ENCODE measurements at places on chromosomes 6 and 20.

- no peak for DNase-seq
Observed at GRCh38 chr6:107616775-107617174, 126.9 kb downstream of the SOBP start.

GRCh38 chr6:158361961-158362669 lies 49.9 kb downstream of the TULP4 start:
- DNase-seq: no peak

DNA sequence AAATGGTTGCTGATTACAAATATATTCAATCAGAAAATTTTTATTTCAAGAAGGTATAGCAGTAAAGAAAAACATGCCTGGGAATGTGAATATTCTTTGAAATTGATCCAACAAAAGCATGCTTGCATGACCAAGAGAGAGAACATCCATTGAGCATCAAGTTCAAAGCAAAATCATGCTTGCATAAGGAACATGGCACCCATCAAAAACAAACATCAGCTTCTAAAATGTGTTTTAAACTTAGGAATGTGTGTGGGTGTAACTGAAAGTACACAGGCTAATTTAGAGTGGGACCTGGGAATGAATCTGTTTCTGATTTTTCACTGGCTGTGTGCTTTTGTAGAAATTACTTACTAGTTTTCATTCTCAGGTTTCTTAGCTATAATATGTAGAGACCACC lies 5.6 kb downstream of the SLC17A5 start:
- DNase-seq: no peak

- DNase-seq: no peak
Observed at GRCh38 chr6:10908228-10908627, 21.4 kb downstream of the SYCP2L start.

GRCh38 chr20:50151034-50151743 lies 2.3 kb downstream of the PEDS1 start:
- DNase-seq: peak; percentile 46

GRCh38 chr6:154234019-154234772 lies 122.4 kb downstream of the IPCEF1 start:
- DNase-seq: no peak

GRCh38 chr20:53891306-53891894 lies 179.0 kb downstream of the BCAS1 start:
- DNase-seq: peak; percentile 33

DNA sequence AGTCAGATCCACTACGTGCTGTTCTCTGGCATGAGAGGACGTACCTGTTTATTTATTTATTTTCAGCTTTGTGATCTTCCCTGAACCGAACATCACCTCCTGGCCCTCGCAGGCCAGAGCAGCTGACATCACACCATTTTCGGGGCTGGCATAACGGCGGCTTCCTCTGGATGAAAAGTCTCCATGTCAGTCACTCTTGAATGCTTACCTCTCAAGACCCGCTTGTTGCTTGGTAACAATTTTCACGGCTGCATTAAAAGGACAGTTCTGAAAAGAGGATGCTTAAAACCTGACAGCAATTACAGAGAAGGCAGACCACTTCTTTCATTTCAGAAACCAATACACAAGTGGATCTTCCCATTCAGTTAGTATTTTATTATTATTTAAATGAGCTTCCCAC lies 159.8 kb upstream of the CDH4 start:
- DNase-seq: no peak

DNA sequence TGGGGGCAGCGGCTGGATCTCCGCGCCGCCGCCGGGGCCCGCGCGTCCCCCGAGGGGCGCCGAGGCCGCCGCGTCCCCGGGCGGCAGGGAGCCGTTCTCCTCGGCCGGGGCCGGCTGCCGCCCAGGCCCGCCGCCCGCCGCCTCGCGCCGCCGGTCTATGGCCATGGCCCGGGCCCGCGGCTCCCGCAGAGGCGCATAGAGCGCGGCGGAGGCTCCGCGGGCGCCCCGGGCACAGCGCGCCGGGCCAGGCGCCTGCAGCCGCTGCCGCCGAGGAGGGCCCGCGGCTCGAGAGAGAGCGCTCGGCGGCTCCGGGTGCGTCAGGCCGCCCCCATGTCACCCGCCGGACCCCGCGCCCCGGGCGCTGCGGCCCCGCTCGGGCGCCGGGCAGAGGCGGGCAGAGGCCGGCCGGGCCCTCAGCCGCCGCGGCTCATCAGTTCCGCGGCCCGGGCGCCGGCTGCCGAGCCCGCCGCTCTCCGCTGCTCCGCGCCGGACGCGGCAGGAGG lies 404 bp downstream of the SLC22A23 start:
- no peak for DNase-seq

GRCh38 chr6:7200598-7201443 lies 93.1 kb downstream of the RREB1 start:
- no peak for DNase-seq

DNA sequence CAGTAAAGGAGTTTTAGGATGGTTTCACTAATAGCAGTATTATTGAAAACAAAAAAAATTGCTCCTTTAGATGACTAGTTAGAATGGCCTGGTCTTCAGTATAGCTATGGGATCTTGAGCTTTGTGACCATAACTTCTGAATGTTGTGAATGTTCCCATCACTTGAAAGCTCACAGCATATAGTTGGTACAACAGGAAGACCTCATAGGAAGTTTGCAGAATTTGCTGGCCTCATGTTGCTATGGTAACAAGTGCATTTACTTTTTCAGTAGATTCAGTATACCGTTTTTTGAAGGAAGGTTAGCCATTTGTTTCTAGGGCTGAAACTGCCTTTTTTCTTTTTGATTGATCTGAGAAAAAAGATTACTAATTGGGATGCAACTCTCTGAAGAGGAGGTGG lies 8.3 kb downstream of the PHF3 start:
- DNase-seq: peak; percentile 17

- DNase-seq: no peak
Observed at GRCh38 chr6:164897523-164898235, 411.7 kb downstream of the C6orf118 start.

- DNase-seq: no peak
Observed at GRCh38 chr6:97064578-97064977, 140.1 kb downstream of the KLHL32 start.

GRCh38 chr6:55034752-55035151 lies 139.6 kb upstream of the HCRTR2 start:
- DNase-seq: no peak

- DNase-seq: no peak
Observed at GRCh38 chr20:24079661-24080412, 91.3 kb upstream of the GGTLC1 start.

DNA sequence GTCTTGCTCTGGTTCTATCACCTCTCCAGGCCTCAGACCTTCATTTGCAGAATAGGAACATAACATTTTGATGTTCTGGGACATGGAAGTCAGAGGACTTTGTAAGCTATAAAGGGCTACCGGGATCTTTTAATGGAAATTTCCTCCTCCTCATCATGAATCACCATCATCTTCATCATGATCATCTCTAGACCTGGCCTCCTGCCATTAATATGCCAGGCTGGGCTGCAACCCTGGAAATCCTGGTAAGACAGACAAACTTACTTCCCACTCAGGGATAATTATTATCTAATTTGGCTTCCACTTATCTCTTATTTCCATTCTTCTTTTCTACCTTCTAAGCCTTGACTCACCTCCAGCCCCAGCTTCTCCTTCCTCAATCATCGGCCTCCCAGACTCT lies 41.0 kb upstream of the MRPS18A start:
- no peak for DNase-seq

GRCh38 chr20:1309439-1309847 lies 19.5 kb downstream of the SDCBP2 start:
- no peak for DNase-seq

GRCh38 chr6:90370493-90370959 lies 73.9 kb upstream of the BACH2 start:
- no peak for DNase-seq

DNA sequence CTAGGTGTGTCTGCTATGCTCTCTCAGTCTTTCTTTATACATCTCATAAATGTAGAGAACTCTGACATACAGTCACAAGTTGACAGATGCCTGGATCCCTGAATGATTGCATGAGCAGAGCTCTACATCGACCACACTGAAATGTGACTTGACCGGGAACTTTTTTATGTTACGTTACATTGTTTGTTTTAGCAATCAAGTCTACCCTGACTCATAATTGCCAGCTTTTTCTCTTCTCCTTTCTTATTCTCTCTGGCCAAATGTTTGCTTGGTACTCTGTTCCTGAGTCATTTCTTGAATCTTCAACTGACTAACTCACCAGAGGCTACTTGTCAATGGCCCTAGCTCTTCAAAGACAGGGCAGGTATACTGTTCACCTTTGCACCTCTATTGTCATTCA lies 213.6 kb upstream of the DTNBP1 start:
- DNase-seq: peak; percentile 69

DNA sequence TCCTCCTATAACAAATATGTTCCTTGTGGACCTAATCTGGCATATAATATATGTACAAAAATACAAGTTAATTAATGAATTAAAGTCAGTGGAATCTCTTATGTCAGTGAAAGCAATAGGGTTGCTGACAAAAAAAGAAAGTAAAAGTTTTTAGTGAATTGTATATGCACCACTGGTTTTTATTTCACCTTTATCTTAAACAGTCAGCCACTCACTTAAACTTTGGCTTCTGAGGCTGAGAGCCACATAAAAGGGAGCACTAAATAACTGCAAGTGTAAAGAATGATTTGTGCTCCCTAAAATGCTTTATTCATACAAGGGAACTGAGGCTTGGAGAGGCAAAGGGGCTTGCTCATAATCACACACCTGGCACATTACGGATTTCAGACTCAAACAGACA lies 9.9 kb upstream of the F13A1 start:
- no peak for DNase-seq

GRCh38 chr6:155341130-155341828 lies 27.0 kb upstream of the TFB1M start:
- peak; percentile 47 for DNase-seq

GRCh38 chr6:129350278-129350677 lies 359.7 kb downstream of the ARHGAP18 start:
- no peak for DNase-seq

- DNase-seq: no peak
Observed at GRCh38 chr20:24833592-24833991, 115.5 kb upstream of the CST7 start.

DNA sequence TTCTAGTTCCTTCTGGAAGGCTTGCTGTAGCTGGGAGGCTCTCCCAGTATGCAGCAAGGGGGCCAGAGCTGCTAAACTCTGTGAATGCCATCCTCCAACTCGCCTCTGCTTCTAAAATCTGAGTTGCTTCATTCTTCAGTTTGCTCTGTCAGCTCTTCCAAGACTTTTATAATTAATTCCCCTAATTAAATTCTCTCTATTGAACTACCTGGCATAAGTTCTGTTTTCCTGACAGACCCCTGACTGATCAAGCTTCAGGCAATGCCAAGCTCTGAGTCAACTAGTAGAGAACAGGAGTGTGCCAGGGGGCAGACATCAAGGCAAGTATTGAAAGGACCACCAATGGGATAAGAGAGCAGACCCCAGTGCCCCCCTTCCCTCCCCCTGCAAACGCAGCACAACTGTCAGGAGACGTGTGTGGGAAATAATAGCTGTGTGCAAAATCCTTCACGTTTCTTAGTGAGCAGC lies 109.3 kb upstream of the TAB2 start:
- no peak for DNase-seq

GRCh38 chr6:30483677-30484279 lies 5.5 kb upstream of the HLA-E start:
- peak; percentile 65 for DNase-seq

DNA sequence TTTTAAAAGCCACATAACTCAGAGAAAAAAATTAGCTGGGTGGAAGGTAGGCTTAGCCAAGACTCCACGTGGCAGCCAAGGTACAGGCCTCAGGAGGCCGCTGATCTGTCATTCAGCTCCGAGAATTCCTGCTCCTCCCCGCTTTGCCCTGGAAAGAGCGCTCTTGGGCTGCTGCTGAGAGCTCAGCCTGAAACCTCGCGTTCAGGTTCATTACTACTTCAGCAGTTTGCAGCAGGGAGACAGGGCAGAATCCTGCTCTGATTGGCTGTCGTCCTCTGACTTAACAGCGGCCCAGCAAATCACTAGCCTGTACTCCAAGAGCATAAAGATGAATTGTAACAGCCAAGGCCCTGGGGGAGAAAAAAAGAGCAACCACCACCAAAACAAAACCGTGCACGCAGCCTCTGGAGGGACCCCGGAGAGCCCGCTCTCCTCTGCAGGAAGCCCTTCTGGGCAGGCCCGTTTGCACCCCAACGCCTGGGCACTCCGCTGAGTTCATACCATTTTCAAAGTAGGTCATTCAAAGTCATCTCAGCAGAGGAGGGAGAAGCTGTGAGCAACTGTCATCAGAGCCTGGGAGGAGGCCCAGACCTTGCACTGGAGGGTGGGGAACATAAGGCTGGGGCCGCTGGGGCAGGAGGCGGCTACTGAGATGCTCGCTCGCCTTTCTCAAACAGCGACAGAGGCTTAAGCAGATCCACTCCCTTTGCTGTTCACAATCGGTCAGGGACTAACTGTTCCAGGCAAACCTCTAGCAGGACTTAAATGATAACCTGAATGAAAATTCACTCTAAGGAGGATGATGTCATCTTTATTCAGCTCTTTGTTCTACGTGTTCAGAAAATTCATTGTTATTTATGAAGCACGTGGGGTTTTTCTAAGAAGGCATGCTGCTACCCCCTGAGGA lies 42.3 kb upstream of the ATXN1 start:
- peak; percentile 36 for DNase-seq

GRCh38 chr20:14234666-14235295 lies 102.6 kb downstream of the FLRT3 start:
- DNase-seq: peak; percentile 71

- no peak for DNase-seq
Observed at GRCh38 chr20:46559685-46560440, 9.4 kb upstream of the OCSTAMP start.

- DNase-seq: no peak
Observed at GRCh38 chr6:91447081-91447480, 860.2 kb upstream of the MAP3K7 start.

- peak; percentile 80 for DNase-seq
Observed at GRCh38 chr20:41137614-41138474, 501 bp downstream of the PLCG1 start.

GRCh38 chr6:34143884-34144580 lies 1.9 kb downstream of the GRM4 start:
- peak; percentile 39 for DNase-seq

GRCh38 chr20:51456511-51457509 lies 85.7 kb downstream of the NFATC2 start:
- DNase-seq: peak; percentile 97
